ENCODE measurements at places on chromosomes 4 and X. TPM values are rescaled to one million over a fixed set of nuclear protein-coding genes. Genes with fewer than 3 reads are reported as not detected.

Gene DGAT2L6
- total RNA-seq: not detected

Gene SLC49A3
- 6.9 TPM for total RNA-seq

Gene DCHS2
- 0.70 TPM for total RNA-seq

Gene USP17L15
- total RNA-seq: not detected

Gene UBE2A
- total RNA-seq: 54.8 TPM

Gene MAGEB1
- 0.18 TPM for total RNA-seq

Gene SLITRK2
- 0.09 TPM for total RNA-seq

Data from H9 (cell line).